CD14-positive monocyte (primary cell): ENCODE measurements at places on chromosomes 5 and 9.

DNA sequence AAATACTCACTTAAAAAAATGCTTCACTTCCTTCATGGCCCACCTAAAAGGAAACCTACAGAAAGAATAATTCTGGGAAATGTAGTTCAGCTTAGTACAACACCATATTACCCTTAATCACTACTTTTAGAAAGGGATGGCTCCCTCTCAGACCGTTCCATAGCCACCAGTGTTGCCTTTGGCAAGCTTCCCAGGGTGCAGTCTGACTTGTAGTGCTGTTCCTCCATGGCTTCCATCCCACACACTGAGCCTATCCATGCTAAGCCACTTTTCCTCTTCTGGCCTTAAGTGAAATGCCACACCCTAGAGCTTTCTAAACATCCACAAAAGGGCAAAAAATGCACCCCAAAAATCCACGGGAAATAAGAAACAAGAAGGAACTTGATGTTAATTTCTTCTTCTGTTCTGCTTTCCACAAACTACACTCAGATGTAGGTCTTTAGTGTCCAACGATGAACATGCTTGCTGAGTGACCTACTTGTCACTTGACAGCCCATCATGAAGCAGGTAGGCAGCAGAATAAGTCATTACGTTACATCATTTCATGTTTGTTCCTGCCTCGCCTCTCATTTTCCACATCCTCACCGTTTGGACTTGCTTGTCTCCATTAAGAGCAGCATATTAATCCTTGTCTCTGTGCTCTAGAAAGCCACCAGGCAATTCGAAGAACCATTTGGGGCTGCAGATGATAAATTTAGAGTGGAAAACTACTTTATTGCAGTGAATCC lies 391.1 kb upstream of the GRAMD2B start:
- DNase-seq, result no peak

- DNase-seq, result peak; percentile 41
Measured at GRCh38 chr5:10456583-10457420, 15.1 kb downstream of the ROPN1L start.

DNA sequence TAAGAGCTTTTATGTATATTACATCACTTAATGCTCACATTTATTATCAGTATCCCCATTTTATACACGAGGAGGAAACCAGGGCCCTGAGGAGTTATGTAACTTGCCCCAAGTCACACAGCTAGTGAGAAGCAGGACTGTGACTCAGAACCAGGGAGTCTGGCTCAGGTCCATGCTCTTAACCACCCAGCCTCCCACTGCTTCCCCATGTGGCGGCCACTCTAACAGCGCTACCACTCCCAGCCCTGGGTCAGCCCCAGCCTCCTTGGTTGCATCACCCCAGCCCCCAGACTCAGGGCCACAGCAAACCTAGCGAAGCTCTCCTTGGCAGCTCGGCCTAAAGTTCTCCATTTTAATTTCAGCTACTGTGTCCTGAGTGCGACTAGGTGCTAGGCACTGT lies 159.1 kb downstream of the PAX5 start:
- DNase-seq, result no peak

- no peak for DNase-seq
Measured at GRCh38 chr9:127076860-127077643, 45.4 kb downstream of the ANGPTL2 start.

DNA sequence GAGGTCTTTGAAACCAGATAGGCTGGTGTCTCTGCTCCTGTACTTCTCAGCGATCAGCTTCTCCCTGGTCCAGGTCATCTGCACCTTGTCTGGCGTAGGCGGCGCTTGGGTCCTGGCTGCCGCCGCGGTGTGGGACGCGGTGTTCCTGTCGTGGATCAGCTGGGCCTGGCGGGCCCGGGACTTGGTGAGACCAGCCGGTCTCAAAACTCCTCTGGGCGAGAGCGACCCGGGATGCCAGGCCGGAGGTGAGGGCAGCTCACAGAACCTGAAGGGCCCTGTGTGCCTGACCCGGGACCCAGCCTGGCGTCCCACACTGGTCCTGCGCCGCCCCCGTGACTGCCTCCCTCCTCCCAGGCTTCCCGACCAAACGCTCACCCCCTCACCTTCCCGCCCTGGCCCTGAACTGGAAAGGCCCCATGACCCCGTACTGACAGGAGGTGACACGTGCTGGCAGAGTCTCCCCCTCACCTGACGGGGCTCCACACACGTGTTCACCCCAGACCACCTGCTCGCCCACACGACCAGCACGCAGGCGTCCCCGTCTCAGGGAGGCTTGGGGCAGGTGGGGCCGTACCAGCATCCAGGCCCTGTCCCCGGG lies 49.0 kb downstream of the NKD2 start:
- no peak for DNase-seq

DNA sequence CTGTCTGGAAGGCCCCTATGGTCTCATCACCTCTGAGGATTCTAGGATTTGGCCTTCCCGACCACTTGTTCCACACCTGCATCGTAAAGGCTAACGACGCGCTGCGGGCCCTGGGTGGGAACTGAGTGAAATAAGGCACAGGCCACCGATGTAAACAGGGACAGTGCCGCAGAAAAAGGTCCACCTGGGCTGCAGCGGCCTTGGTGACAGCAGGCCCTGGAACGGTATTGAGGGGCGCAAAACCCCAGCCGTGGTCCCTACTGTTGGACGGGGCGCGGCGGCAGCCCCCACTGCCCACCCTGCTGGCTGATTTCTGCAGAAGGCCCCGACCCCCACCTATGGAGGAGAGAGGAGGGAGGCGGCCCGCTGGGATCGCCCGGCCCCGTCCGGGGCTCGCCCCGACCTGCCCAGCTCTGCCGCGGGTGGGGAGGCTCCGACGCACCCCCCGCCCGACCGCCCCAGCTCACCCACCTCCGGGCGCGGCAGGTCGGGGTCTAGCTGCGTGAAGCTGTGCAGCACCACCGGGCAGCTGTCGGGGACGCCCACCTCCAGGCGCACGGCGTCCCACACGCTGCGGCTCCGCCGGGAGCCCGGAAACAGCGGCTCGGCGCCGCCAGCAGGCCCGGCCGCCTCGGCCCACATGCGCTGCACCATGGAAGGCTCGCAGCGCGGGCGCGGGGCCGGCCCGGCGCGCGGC lies 391 bp downstream of the RALGDS start:
- no peak for DNase-seq

- DNase-seq, result no peak
Measured at GRCh38 chr9:136050266-136050700, 44.8 kb downstream of the NACC2 start.

DNA sequence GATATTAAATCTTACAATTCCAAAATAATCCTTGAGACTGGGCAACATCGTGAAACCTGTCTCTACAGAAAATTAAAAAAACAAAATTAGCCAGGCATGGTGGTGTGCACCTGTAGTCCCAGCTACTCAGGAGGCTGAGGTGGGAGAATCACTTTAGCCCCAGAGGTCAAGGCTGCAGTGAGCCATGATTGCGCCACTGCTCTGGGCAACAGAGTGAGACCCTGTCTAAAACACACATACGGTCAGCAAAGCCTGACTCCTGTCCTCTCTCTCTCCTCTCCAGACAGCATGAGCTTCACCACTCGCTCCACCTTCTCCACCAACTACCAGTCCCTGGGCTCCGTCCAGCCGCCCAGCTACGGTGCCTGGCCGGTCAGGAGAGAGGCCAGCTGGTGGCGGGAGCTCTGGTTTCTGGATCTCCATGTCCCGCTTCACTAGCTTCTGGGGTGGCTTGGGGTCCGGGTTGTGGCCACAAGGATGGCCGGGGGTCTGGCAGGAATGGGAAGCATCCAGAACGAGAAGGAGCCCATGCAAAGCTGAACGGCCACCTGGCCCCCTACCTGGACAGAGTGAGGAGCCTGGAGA lies 9.0 kb upstream of the PDCL start:
- no peak for DNase-seq

- DNase-seq, result no peak
Measured at GRCh38 chr5:158471535-158471924, 612.6 kb upstream of the CLINT1 start.

DNA sequence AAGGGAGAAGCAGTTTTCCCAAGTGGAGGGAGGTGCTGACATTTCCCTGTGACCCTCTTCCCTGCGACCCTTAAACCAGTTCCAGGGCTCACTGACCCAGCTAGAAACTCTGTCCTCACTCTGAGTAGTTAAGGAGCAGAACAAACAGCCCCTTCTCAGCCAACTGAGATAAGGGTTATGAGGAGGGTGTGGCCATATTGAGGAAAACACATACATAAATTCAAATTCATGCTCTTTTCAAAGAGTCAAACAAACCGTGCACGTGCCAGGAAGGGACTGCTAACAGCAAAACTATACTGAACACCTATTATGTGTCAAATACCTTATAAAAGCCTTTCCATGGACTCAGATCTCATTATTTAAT lies 4.9 kb upstream of the AKNA start:
- DNase-seq, result no peak
